ENCODE measurements at places on chromosomes 7 and 10. TPM values are rescaled to one million over a fixed set of nuclear protein-coding genes. Genes with fewer than 3 reads are reported as not detected.
A peak's percentile ranks its signal among the peaks of the same experiment; 100 is the strongest.

HOXA6 gene
- 1.1 TPM for polyA plus RNA-seq

SBDS gene
- polyA plus RNA-seq, result 113 TPM

SPDYE1 gene
- not detected for polyA plus RNA-seq

RELN gene
- polyA plus RNA-seq, result 0.95 TPM

HOXA10 gene
- 17.9 TPM for polyA plus RNA-seq

ECD gene
- polyA plus RNA-seq, result 15.2 TPM

DNA sequence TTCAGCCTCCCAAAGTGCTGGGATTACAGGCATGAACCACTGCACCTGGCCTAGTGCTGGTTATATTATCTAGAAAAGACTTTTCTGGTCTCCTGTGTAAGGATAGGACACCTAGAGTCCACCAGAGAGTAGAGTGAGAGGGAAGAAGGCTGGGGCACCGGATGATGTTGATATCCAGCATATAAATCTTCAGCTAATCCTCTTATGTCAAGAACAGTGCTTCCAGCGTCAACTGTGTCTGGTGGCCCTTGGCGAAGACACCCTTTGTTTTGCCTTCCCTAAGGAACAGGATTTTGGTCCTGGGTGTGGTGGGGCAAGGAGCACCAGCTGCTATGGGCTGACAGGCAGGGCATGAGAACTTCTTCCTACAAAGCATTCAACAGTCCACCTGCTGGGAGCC is 16.3 kb upstream of the INMT start:
- DNase-seq, result no peak

- DNase-seq, result no peak
Observed at GRCh38 chr10:117486606-117487005, 55.9 kb upstream of the EMX2 start.

DNA sequence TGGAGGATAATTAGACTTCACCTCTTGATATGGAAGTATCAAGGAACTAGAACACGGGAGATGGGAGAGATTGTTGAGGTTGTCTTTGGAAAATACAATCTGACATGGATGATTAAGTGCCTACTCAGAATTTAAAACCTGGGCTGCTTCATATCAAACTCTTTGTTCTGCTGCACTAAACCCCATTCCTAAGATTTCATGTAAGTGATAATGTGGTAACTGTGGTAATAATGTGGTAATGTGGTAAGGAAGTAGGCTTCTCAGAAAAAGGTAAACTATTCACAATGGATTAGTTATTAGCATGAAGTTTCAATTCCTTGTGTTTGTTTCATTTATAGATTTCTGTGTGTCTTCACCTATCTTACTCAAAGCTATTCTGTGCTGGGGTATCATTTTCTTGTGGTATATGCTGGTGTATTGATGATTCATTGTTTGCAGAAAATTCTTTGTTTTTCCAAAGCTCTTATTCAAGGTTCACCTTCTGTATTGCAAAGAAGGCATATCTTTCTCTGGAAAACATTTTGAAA is 129.9 kb upstream of the TAC1 start:
- DNase-seq, result no peak

DNA sequence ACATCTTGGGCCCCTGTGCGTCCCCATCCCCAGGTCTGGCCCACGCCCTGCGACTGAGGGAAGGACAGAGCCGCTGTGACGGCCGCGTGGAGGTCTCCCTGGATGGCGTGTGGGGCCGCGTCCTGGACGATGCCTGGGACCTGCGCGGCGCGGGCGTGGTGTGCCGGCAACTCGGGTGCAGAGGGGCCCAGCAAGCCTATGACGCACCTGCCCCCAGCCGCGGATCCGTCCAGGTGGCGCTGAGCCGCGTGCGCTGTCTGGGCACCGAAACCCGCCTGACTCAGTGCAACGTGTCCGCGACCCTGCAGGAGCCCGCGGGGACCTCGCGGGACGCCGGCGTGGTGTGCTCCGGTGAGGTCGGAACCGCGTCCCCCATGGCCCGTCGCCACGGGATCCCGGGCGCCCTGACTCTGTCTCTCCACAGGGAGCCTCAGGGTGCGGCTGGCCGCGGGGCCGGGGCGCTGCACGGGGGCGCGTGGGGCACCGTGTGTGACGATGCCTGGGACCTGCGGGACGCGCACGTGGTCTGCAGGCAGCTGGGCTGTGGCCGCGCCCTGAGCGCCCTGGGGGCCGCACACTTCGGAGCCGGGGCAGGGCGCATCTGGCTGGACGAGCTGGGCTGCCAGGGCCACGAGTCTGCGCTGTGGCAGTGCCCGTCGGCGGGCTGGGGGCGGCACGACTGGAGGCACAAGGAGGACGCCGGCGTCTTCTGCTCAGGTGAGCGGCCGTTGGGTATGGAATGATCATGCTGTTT is 5.9 kb downstream of the SCART1 start:
- DNase-seq, result no peak

GRCh38 chr7:29122081-29122480 is 24.3 kb downstream of the CPVL start:
- DNase-seq, result no peak

- no peak for DNase-seq
Observed at GRCh38 chr10:100109670-100110069, 28.0 kb upstream of the CPN1 start.

DNA sequence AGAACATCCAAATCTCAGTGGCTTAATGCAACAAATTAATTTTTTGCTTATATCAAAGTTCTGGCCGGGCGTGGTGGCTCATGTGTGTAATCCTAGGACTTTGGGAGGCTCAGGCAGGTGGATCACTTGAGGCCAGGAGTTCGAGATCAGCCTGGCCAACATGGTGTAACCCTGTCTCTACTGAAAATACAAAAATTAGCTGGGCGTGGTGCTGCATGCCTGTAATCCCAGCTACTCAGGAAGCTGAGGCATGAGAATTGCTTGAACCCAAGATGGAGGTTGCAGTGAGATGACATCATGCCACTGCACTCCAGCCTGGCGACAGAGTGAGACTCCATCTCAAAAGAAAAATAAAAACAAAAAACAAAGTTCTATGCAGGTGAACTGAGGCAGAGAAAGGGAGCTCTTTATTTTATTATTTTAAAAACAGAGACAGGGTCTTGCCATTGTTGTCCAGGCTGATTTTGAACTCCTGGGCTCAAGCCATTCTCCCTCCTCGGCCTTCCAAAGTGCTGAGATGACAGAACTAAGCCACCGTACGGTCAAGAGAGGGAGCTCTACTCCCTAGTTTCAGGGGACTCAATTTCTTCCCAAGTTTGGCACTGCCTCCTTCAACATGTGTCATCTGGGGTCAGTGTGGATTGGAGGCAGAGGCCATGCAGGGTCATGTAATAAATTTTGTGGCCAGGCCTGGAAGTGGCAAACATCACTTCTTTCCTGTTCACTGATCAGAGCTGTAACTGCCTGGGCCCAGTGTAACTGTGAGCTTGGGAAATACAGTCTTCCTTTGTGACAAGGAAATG is 2.4 kb downstream of the ADCK2 start:
- DNase-seq, result peak; percentile 56

- no peak for DNase-seq
Observed at GRCh38 chr7:1415389-1415990, 43.8 kb downstream of the MICALL2 start.

GRCh38 chr10:90023950-90024349 is 322.6 kb downstream of the KIF20B start:
- no peak for DNase-seq

DNA sequence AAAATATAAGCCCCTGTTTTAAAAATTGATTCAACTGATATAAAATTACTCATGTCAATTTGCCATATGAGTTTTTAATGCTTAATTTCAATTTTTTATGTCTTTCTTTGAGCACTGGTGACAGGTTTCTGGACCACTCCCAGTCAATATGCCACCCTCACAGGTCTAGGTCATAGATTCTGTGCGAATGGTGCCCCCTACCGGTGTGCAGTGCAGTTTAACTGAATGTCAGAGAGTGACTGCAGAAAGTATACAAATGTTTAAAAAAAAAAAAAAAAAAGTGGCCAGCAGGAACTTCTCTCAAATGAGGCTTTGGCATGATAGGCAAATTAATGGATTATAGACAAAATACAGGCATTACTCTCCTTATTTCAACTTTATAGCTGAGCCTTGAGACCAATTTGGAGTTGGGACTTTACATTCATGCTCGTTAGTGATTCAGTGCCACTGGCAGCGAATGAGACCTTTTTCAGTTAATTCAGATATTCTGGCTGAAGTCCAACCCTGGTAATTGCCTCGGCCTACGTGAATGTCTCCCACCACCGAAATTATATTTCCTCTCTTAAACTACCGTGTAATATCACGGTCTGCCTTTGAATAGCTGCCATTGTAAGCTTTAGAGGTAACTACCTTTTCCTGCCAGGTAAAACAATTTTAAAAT is 427.6 kb downstream of the PHTF2 start:
- DNase-seq, result peak; percentile 56

GRCh38 chr7:136133551-136133950 is 156.4 kb upstream of the MTPN start:
- DNase-seq, result peak; percentile 70

All from kidney (tissue), 22 donors.